ENCODE measurements at places on chromosomes 4 and X.

DNA sequence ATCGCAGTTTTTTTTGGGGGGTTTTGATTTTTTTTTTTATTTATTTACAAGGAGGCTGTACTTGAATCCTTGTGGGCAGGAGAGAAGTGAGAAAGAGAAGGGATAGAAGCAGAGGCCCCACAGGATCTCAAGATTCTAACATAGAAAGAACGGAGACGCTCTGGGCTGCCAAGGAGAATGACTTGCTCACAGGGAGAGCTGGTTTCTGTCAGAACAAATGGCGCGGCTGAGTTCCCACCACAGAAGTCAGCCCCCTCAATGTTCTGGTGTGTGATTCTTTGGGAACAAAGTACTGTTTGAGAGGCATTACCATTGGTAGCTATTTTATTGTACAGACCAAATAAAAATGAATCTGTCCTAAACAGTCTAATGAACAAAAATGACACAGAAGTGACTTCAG lies 80.6 kb downstream of the ATXN3L start:
- DNase-seq: no peak

GRCh38 chr4:103787057-103787456 lies 67.3 kb upstream of the TACR3 start:
- DNase-seq: no peak

GRCh38 chr4:113684534-113685091 lies 76.9 kb downstream of the CAMK2D start:
- DNase-seq: no peak

DNA sequence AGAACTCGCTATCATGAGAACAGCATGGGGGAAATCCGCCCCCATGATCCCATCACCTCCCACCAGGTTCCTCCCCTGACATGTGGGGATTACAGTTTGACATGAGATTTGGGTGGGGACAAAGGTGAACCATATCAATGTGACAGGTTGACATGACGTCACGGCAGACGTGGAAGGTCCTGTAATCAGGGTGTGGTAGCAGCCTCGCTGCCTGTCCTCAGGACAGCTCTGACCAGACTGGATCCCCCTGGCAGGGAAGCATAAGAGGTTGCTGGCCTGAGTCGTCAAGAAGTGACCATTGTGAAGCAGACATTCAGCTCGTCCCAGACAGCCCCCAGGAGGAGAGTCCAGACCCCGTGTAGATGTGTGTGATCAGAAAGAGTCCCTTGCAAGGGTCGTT lies 104.6 kb downstream of the TNIP2 start:
- DNase-seq: no peak

DNA sequence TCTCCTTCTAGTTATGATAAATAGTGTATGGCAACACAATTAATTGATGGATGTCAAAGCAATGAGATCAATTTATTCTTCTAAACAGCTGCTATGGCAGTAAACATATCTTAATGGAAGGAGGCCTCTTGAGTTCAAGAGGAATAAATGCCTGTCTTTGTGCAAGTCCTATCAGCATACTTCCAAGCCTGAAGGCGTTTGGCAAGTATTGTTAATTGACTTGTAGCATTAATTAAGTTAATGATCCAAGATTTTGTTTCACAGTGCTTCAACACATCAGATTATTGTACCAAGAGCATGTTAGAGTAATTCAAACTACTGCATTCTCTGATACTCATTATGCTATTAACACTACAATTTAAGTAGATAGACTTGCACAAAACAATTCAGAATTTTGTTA lies 144.8 kb downstream of the FAT4 start:
- no peak for DNase-seq

- DNase-seq: peak; percentile 19
Observed at GRCh38 chr4:157222771-157223160, 2.2 kb downstream of the GRIA2 start.

GRCh38 chr4:124095621-124096020 lies 616.9 kb downstream of the ANKRD50 start:
- DNase-seq: no peak

DNA sequence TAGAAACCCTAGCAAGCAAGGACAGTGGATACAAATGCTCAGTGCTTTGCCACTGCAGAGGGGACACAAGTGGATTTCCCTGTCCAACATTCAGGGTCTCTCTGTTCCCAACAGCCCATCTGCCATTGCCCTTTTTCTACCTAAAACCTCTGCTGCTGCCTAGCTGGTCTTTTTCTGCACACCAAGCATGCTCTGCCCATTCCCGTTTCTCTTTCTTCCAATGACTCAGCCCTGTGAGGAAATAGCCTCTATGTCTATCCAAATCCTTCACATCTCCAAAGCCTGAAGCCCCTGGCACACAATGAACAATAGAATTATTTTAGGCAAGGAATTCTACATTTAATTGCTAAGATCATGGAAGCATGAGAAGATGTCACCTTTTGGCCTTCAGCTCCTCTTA lies 5.7 kb upstream of the AMELX start:
- DNase-seq: no peak

DNA sequence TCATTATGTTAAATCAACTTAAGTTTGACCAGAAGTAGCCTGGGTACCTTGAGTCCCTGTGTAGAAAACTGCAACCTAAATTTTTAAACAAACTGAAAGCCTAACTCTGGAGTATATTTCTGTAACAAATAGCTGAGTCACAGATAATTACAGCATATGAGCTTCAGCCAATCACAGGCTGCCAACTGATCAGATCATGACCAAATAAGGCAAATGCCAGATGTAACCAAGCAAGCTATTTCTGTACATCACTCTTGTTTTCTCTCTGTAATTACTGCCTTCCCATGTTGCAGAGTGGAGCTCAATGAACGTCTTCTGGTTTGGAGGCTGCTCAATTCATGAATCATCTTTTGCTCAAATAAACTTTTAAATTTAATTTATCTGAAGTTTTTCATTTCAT lies 980.9 kb upstream of the DIAPH2 start:
- DNase-seq: no peak

DNA sequence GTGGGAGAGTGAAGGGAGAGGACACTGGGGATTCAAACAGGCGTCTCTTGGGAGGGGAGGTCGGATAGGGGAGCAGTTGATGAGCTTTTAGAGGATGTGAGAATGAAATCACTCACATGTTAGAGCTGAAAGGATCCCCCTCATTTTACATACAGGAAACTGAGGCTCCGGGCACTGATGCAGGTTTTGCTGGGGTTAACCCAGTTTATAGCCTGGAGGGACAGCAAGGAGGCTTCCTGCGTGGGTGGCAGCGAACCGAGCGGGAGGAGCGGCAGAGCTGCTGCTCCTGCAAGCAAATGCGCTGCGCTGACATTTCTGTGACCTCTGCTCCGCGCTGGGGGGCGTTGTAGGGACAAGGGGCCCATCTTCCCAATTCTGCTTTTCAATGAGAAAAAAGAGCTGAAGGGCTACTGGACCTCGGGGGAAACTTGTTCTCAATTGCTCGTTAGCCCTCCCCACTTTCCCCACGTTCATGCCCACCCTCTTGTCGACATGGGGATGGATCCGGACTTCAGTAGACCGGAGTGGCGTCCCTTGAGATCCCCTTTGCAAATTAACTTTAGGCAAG lies 1.2 kb upstream of the NEUROG2 start:
- DNase-seq: no peak

DNA sequence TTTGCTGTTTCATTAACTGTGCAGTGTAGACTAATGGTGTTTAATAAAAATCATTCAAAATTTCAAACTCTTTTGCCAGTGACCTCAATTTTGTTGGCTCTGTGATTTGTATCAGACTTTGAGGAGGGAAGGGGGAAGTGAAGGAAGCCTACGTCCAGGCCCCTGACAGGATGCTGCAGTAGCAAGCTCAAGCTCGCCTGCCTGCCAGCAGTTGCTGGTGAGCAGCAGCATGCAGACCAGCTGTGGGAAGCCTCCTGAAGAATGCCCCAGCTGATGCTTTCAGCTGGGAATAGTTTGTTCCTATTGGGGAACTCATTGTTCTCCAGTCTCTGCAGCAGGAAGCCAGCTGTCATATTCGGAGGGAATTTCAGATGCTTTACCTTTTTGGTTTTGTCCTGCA lies 495.2 kb downstream of the AFF2 start:
- no peak for DNase-seq

- no peak for DNase-seq
Observed at GRCh38 chr4:122364700-122365404, 14.0 kb upstream of the ADAD1 start.

DNA sequence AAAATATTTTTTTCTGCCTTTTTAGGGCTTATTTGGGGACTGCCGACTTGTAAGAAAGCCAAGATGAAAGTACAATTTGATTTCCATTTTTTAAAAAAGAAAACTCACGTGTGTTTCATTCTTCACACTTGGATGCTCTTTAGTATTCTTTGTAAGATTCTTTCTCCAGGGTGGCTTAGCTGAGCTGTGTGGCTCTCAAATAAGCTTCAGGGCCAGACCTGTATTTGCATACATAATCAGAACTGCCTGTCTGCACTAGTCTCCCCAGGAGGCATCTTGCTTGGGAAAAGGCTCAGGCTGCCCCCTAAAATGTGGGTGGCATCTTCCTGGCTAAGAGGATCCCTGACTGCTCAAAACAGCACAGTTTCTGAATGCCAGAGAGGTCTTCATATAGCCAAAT lies 498.4 kb downstream of the MID1IP1 start:
- no peak for DNase-seq

Data from D721Med (cell line).